ENCODE measurements at places on chromosomes 5 and 9. TPM values are rescaled to one million over a fixed set of nuclear protein-coding genes. Genes with fewer than 3 reads are reported as not detected.
A peak's percentile ranks its signal among the peaks of the same experiment; 100 is the strongest.

DNA sequence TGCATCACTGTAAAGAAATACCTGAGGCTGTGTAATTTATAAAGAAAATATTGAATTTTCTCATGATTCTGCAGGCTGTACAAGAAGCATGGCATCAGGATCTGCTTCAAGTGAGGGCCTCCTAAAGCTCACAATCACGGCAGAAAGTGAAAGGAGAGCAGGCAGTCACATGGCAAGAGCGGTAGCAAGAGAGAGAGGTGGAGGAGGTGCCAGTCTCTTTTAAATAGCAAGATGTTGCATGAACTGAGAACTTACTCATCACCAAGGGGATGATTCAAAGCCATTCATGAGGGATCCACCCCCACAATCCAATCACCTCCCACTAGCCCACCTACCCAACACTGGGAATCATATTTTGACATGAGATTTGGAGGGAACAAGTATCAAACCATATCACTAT, 184.5 kb upstream of the PAPPA start:
- no peak for DNase-seq

DNA sequence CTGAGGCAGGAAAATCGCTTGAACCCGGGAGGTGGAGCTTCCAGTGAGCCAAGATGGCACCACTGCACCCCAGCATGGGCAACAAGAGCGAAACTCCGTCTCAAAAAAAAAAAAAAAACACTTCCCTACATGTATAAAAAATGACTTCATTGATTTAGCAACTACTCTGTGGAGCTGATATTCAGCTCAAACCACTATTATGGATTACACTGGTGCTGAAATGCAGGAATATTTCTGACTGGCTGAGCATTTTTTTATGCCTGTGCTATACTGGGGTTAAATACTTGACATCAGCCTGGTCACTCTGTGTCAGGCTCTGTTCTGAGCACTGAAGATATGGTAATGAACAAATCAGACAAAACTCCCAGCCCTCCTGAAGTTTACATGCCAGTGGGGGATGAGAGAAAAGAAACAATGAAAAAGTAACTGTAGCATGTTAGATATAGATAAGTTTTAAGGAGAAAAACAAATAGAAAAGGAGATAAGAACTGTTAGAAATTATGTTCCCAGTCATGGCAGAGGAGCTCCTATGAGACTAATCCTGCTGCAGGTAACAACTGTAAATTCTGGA, 22.6 kb upstream of the TTC39B start:
- no peak for DNase-seq

GRCh38 chr9:123534336-123534735, 178.3 kb downstream of the CRB2 start:
- DNase-seq, result no peak

- DNase-seq, result peak; percentile 56
Observed at GRCh38 chr5:126869005-126869451, 92.1 kb downstream of the LMNB1 start.

DNA sequence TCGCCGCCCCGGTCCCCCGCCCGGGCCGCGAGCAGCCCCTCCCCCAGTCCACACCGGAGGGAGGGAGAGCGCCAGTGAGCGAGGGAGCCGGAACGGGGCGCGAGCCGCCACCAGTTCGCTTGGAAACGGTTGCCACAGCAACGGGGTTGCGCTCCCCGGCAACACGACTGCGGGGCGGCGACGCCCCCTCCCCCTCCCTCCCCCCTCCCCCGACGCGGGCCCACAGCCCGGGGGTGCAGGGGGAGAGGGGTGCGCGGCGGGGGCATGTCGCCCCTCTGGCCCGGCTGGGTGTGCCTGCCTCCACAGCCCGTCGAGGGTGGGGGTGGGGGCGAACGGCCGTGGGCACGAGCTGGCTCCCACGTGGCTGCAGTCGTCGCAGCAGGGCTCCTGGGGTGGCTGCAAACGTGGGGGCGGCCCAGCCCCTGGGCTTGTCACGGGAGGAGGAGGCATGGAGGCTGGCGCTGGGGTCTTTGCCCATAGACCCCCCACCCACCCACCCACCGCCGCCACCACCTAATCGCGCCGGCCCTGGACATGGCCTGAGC, 524 bp downstream of the PRR7 start:
- DNase-seq, result peak; percentile 70

Gene CDO1
- total RNA-seq, result 73.2 TPM

DNA sequence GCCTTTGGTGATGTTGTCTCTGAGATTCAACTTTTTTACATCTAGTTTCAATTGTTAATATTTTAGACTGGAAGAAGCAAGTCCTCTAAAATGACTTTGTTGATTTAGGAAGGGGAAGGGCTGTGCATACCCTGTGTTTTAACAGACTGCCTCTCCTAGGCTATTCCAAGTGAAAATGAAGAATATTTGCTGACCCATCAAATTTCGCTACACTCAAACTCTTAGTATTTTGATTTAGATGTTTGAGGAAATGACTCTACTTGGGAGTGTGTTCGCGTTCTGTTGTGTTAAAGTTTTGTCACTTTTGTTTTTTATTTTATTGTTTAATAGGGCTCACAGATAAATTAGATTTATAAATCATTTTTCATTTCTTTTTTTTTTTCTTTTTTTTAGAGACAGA, 3.6 kb downstream of the MARVELD2 start:
- DNase-seq, result no peak

- no peak for DNase-seq
Observed at GRCh38 chr9:91764661-91765060, 185.4 kb downstream of the ROR2 start.

GRCh38 chr5:139065306-139065705, 132.9 kb downstream of the SIL1 start:
- DNase-seq, result no peak

Gene FAM221B
- total RNA-seq, result not detected

DNA sequence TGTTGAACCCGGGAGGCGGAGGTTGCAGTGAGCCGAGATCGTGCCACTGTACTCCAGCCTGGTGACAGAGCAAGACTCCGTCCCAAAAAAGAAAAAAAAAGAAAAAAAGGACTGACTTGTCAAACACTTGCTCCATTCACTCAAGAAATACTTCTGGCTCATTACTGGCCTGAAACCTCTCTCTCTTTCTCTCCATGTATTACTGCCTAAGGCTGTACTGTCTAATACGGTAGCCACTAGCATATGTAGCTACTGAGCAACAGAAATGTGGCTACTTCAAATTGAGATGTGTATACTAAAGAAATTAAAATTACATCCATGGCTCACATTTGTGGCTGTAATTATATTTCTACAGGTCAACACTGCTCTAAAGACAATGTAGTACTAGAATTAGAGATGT, 39.2 kb downstream of the GLIS3 start:
- DNase-seq, result no peak

- no peak for DNase-seq
Observed at GRCh38 chr9:121633119-121633714, 18.2 kb upstream of the DAB2IP start.

Gene C5orf24
- 105 TPM for total RNA-seq

Gene WNT8A
- total RNA-seq, result not detected

GRCh38 chr5:82405618-82406204, 127.6 kb upstream of the RPS23 start:
- no peak for DNase-seq

Gene CER1
- not detected for total RNA-seq

DNA sequence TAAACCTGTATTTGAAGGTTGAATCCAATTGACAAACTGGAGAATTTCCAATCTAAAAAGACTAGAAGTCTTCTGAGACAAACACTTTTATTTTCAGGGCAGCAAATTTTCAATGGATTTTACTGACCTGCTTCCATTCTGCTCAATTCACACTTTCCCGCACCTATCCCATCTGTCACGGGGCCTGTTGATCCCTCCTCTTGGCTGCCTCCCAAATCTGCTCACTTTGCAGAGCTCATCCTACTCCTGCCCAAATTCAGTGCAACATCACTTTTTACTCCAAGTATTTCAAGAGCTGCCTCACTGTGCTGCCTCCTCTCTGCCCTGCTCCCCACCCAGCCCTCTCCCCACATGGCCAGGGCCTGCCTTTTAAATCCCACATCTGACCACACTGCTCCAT, 35.1 kb downstream of the GOLM1 start:
- DNase-seq, result no peak

DNA sequence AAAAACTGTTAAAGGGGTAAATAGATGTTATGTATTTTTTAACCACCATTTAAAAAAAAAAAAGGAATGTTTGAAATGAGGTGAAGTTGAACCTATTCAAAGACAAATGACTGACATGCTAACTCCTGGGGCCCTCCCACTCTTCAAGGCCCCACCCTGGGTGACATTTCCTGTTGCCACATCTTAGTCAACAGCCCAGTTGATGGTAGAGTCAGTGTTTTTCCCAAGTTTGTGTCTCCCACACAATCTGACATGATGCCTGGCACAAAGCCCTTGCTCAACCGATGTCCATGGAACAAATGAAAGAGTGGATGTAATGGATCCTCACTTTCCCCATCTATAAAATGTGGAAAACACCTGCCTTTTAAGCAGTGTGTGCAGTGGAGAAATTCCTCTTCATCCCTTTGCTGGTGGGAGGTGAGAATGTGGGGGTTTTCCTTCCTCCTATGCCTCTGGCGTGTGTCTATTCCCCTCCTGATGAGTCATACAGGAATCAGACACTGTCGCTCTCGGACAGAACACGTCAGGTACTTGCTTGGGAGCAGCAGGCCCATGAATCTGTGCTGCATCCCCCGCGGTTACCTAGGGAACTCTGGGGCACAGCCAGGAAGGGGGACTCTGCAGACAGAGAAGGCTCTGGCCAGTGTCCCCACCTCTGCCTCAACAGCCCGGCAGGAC, 13.7 kb upstream of the ADRA1B start:
- peak; percentile 33 for DNase-seq

GRCh38 chr5:40384782-40385390, 294.8 kb upstream of the PTGER4 start:
- DNase-seq, result no peak

DNA sequence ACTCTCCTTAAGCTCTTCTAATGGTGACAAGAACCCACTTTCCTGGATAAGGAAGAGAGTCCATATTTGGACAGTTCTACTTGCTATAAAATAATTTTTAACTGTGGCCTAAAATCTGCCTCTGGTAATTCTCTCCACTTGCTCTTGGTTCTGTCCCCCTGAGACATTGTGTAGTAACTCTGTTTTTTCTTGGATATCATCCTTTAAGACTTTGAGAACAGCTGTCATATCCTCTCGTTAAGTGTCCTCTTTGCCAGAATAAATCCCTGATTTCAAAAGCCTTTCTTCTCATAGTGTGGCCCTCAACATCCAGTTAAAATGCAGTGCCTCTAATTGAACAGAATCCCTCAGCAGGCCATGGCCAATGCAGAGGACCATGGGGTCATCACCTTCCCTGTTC, 101.5 kb downstream of the ARHGEF28 start:
- DNase-seq, result no peak

DNA sequence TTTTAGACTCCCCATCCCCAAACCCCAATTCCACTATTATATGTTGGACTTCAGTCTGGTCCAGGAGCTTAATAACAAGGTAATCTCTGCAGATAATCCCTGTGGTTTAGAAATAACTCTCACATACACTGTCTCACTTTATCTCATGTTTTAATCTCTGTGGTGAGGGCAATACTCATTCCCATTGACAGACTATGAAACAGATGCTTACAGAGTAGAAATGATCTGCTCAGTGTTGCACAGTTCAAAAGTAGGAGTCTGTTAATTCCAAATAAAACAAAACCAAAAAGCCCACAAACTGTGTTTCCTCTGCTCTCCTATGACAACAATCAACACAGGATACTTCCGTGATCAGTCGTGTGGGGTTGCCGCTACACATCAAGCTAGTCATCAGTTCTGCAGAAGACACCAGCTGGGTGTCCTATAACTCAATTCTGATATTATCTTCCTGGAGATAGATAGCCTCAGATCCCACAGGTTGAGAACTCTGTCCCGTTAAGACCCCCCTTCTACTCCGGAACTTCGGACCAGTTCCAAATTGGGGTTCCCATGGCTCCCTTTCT, 26.3 kb upstream of the FANCC start:
- DNase-seq, result no peak

GRCh38 chr9:83906144-83906543, 15.1 kb downstream of the KIF27 start:
- no peak for DNase-seq

DNA sequence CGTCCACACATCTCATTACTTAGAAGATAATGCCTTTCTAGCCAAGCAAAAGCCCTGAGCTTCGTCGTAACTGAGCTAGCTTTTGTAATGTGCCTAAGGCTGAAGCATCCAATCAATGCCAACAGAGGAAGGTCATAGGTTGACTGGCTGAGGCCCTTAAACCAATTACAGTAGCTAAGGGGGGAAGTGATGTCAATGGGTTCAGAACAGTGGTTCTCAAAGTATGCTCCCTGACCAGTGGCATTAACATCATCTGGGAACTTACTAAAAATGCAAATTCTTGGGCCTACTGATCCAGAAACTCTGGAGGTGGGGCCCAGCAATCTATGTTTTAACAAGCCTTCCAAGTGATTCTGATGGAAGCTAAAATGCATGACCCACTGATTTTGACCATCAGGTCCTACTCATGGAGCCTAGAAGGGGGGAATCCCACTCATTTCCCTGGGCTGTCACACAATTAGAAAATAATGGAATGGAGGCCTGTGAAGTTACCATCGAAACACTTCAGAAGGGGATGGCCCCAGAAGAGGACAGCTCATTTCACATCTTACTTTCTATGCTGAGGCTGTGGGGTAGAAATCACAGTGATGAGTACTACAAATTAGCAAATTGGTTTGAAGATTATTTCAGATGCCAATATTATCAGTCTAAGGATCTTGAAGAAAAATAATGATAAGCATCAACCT, 4.8 kb upstream of the VLDLR start:
- no peak for DNase-seq

DNA sequence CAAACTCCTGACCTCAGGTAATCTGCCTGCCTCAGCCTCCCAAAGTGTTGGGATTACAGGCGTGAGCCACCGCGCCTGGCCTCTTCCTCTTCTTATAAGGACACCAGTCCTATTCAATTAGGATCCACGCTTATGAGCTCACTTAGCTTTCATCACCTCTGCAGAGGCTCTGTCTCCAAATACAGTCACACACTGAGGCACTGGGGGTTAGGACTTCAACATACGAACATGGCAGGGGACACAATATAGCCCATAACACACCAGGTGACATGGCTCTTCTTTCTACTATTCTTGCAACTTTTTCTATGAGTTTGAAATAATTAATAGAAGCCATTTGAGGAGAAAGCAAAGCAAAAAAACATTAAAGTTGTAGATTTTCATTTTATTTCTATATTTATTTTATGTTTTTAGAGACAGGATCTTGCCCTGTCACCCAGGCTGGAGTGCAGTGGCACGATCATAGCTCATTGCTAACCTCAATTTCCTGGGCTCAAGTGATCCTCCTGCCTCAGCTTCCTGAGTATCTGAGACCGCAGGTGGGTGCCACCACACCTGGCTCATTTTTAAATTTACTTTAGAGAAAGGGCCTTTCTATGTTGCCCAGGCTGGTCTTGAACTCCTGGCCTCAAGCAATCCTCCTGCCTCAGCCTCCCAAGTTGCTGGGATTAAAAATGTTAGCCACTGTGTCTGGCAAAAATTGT, 6.0 kb upstream of the PRRT1B start:
- DNase-seq, result no peak

- no peak for DNase-seq
Observed at GRCh38 chr5:73122875-73123810, 2.8 kb downstream of the TMEM171 start.

All from occipital lobe (tissue), 3 donors.